ENCODE measurements at places on chromosomes 2 and 18.

- DNase-seq = no peak
Measured at GRCh38 chr2:225457482-225457881, 58.0 kb downstream of the NYAP2 start.

GRCh38 chr2:201349601-201350000, 7.5 kb downstream of the FLACC1 start:
- DNase-seq = no peak

DNA sequence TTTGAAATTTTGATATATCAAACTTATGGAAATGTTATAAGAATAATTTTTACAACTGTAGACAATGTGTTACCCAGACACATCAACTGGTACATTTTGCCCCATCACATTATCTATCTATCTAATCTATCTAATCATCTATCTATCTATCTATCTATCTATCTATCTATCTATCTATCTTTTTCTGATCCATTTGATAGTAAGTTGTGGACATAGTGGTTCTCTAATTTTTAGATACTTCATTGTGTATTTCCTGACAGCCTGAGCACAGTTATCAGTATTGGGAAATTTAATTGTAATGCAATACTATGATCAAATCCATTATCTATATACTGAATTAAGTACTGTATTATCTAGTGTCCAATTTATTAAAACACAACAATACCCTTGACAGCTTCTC, 42.0 kb upstream of the TMEM18 start:
- DNase-seq = no peak

GRCh38 chr2:169790581-169790980, 8.1 kb upstream of the SSB start:
- DNase-seq = no peak

DNA sequence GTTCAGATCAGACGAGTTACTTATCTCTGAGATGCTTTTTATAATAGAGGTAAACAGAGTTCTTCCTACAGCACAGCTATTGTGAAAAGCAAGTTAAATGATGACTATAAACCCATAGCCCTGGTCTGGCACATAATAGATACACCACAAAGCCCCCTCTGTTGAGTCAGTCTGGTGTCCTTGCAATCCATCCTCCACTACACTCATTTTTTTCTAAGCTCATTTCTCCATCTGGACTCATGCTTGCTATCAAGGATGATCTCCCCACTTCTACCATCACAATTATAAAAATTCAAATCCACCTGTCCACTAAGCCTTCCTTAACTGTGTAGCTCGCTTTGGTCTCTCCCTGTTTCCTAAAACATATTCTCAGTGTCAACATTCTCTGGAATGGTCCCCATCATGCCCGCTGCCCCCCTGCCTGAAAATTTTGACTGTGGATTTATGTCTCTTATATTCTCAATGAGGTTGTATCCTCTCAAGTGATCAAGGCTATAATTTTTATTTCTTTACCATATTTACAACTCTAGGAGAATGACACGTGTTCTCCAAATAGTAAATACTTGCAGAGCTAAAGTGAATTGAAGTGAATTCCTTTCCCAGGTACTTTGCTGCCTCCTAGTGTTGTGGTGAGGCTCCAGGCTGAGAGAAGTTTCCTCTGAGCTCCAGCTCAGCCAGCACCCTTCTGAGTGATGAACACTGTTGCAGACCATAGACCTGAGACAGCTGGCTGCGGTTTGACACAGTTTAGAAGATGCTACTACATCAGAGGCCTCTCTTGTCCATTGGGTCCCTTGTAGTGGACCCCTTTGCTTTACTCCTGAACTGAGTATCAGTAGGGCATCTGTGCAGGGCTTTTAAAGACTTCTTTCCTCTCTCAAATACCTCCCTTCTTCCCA, 108.7 kb downstream of the DPP10 start:
- DNase-seq = peak; percentile 66

DNA sequence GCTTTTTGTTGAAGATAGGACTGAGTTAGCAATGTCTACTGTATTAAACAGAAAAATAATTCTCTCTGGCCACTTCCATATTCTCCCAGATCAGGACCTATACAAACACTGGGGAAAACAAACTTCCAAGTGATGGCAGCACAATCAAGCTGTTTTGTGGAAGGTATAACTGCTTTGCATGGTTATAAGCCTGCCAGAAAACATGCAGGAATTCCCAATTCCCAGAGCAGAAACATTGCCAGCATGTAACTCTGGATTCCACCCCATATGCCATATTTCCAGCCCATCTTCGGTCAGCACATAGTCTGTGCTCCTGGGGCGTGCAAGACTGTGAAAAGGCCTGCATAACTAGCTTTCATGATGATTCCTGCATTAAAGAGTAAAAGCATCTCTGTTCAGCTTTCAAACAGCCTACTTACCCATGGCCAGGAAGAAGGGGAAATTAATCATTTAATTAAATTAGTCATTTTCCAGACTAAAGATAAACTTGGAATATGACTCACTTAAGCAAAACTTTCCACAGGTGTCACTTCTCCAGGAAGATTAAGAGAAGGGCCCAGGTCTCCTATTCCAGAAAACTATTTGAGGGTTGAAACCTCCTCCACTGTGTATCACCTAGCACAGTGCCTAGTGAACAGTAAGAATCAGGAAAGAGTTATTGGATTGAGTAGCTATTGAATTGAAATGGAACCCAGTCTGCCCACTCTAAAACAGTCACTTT, 280.5 kb downstream of the NRXN1 start:
- no peak for DNase-seq

- no peak for DNase-seq
Measured at GRCh38 chr2:238370823-238371372, 50.6 kb downstream of the TRAF3IP1 start.

GRCh38 chr2:238162251-238162845, 3.6 kb downstream of the ERFE start:
- DNase-seq = no peak

DNA sequence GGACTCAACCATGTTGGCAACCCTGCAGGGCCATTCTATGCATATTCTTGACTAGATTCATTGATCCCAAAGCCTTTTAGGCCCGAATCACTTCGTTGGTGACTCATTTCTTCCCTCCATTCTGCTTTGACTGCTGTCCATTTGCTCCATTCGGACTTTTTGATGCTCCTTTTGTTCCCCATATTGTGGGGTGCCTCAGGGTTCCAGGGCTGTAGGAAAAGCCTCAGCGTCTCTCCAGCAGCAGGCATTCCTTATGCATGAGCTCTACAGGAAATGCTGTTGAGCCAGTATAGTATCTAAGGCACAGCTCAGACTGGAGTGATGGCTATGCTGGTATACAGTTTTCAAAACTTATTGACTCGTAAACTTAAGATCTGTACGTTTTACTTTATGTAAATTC, 292.6 kb downstream of the PRKCE start:
- no peak for DNase-seq

DNA sequence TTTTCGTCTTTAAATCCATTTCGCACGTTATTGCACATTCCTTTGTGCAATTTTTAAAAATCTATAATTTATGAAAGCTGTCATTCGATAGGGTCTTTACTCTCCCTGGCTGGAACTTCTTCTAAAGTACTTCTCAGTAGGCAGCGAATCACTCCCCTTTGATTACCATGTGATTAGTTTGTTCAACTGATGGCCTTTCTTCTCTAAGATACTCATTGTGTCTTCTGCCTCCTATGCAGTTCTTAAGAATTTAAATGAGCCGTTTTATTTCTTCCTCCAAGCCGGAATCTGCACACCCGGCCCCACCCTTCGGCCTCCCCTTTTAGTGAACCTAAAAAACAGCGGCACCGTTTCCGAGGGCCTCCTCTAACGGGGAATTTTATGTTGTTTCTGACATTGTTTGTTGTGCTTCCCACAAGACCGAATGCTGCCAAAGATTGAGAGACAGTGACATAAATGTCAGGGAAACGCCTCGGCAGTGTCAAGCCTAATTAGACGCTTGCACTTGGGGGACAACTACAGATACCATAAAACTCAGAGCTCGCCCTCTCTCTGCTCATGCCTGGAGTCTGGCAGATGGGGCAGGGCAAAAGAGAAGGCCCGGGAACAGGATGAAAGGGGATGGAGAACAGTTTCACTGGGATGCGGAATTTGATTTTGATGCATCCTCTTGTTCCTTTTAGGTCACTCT, 255.3 kb downstream of the BCL11A start:
- no peak for DNase-seq

All from H1 (cell line).